Upper lobe of right lung (tissue), 1 donor: ENCODE measurements at places on chromosomes 4 and X.

DNA sequence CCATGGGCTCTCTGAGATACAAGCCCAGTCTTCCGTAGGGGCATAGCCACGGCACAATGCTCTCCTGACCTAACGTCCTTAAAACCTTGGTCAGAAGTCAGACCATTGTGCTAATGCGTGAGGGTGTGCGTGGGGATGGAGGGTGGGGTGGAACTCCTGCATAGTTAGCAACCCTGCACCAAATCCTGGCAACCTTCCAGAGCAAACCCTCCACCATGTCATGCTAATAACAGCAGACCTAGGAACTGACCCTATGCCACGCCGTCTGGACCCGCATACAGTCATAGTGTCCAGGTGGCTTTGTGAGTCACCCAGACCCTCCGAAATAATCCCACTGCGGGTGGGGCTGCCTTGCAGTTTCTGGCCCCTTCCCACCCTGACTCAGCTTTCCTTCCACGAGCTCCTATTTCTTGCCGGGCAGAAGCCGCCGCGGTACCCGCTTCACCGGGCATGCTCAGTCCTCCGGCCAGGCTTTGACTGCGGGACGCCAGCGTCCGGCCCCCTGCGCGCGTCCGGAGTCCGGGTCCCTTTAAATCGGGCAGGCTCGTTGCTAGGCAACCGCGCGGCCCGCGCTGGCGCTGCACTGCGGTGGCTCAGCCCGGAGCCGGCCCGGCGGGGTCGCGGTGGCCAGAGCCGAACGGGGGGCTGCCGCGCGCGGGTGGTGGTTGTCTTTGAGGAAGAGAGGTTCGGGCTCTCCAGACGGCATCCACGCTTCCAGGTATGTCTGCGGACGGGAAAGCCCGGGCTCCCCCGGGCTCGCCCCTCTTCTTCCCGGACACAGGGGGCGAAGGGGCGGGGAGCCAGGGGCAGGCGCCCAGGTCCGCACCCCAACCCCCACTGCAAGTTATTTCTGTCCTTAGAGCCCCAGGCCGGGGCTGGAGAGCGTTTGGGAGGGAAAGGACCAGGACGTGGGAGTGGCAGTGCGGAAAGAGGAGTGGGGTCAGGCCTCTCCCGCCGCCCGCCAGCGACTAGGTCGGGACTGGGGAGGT is at the start of gene CCDC160:
TSS of gene CCDC160 (plus strand) at position 557 of the 989 bp plus-strand sequence. CDS start 7,619 bp downstream, outside the sequence.
- DNase-seq = peak; percentile 73
- peak within 1 kb of the TSS; percentile 43 for H3K4me3 ChIP-seq
- H3K36me3 ChIP-seq = no peaks in the 10 kb centered on the region
- no peaks in the 10 kb centered on the region for H3K27me3 ChIP-seq
- no peak within 1 kb of the TSS for H3K27ac ChIP-seq
- no peaks in the 10 kb centered on the region for H3K4me1 ChIP-seq

GRCh38 chr4:83828601-83829000 is 292.7 kb downstream of the GPAT3 start:
- no peaks in the 10 kb centered on the region for H3K36me3 ChIP-seq
- DNase-seq = no peak
- H3K4me3 ChIP-seq = no peak overlapping the region
- H3K4me1 ChIP-seq = no peaks in the 10 kb centered on the region
- no peak overlapping the region for H3K27ac ChIP-seq

GRCh38 chr4:94615451-94615850 is 142.3 kb upstream of the BMPR1B start:
- no peak for DNase-seq
- H3K4me1 ChIP-seq = no peaks in the 10 kb centered on the region
- H3K4me3 ChIP-seq = no peak overlapping the region
- no peaks in the 10 kb centered on the region for H3K27me3 ChIP-seq
- H3K36me3 ChIP-seq = peaks cover 19% of the 10 kb centered on the region
- H3K27ac ChIP-seq = no peak overlapping the region

DNA sequence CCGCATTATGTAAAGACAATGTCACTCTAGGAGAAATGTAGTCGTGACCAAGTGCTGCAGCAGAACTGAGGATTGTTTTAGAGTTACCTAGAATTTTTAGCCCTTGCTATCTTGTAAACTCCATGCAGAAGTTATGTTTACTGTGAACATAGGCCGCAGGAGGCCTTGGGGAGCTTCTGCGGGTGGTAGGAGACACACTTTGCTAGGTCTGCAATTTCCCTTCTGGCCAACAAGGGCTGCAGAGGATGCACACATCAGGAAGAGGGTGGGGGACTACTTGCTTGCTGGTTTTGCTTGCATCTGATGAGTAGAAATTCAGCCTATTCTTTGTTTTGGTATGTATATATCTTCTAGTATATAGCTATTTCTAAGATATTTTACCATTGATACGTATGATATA is 23.1 kb downstream of the BANK1 start:
- no peaks in the 10 kb centered on the region for H3K36me3 ChIP-seq
- H3K27ac ChIP-seq = no peak overlapping the region
- H3K4me3 ChIP-seq = no peak overlapping the region

DNA sequence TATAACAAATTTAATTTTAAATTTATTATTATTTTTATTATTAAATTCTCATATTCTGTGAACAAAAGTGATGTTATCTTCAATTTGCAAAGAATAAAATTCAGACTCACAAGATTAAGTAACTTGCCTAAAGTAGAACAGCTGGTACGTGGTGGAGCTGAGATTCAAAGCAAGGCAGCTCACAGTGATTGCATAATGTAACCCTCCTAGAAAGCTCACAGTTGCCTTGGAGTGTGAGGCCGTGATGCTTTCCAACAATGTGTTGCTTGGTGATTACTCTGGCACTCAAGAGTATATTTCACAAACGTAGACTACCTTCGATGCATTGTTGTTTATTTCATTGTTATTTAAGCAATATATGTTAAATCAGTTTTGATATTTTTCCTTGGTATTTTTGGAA is 1039.2 kb upstream of the PABPC4L start:
- no peak overlapping the region for H3K4me3 ChIP-seq
- no peak for DNase-seq
- H3K27ac ChIP-seq = no peak overlapping the region
- H3K27me3 ChIP-seq = no peaks in the 10 kb centered on the region
- no peaks in the 10 kb centered on the region for H3K4me1 ChIP-seq
- H3K36me3 ChIP-seq = no peaks in the 10 kb centered on the region

DNA sequence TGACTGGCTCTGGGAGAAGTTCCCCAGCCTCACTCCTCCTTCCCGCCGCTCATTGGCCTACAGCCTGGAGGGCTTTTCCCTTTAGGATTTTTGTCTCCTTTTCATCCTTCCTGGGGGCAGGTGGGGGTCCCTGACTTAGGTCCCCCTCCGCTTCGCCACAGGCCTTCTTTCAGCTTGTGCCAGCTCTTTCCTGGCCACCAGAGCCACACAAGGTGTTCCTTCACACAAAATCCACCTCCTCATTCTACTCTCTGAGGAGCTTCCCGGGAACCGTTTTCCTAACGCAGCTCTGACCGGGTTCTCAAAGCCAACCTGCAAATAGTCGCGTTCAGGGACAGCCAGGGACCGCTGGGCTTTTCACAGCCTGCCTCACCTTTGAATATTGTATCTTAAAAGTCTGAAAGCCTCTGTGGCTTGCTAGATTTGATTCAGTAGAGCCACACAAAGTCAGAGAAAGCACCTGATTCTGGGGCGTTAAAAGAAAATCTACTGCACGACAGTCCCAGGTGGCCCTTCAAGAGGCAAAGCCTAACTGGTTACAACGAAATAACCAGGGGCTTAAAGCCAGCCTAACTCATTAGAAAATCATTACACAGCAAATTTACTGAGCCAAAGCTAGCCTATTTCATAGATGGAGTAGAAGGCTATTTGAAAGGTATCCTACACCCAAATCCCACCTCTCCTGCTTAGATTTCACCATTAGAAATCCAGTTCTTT is 731 bp upstream of the GPC3 start:
- DNase-seq = no peak
- H3K27me3 ChIP-seq = no peaks in the 10 kb centered on the region
- H3K4me3 ChIP-seq = peak overlapping the region; percentile 25
- no peak overlapping the region for H3K27ac ChIP-seq
- H3K36me3 ChIP-seq = no peaks in the 10 kb centered on the region

GRCh38 chrX:144566592-144566991 is 680.7 kb upstream of the SPANXN1 start:
- no peak overlapping the region for H3K27ac ChIP-seq
- H3K4me3 ChIP-seq = no peak overlapping the region
- H3K36me3 ChIP-seq = no peaks in the 10 kb centered on the region
- no peak for DNase-seq
- no peaks in the 10 kb centered on the region for H3K4me1 ChIP-seq
- no peaks in the 10 kb centered on the region for H3K27me3 ChIP-seq

DNA sequence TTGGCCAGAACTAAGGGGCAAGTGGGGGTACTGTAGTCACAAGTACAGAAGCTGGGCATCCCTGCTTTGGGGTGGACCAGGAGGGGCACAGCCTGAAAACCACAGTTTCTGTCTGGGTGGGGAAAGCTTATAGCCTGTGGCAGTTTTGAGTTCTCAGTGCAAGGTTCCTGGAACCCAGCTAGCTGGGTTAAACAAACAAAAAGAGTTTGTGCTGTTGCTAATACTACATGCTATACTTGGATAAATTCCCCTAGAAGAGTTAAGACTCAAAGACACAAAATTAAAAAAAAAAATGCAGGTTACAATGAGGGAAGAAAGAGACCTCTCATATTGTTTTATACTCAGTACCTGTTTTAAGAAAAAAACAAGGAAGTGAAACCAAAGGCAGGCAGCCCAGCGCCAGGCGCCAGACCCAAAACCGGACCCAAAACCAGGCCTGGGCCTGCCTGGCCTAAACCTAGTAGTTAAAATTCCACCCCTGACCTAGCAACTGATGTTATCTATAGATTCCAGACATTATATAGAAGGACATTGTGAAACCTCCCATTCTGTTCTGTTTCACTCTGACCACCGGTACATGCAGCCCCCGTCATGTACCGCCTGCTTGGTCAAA is 50.8 kb downstream of the SLC2A9 start:
- H3K4me1 ChIP-seq = no peaks in the 10 kb centered on the region
- DNase-seq = no peak
- no peak overlapping the region for H3K27ac ChIP-seq
- no peak overlapping the region for H3K4me3 ChIP-seq

GRCh38 chrX:97787849-97788248 is 904.1 kb downstream of the RPA4 start:
- H3K27ac ChIP-seq = no peak overlapping the region
- H3K27me3 ChIP-seq = no peaks in the 10 kb centered on the region
- no peaks in the 10 kb centered on the region for H3K4me1 ChIP-seq
- H3K36me3 ChIP-seq = no peaks in the 10 kb centered on the region
- no peak for DNase-seq
- H3K4me3 ChIP-seq = no peak overlapping the region
